ENCODE measurements at places on chromosomes 5 and 9. TPM values are rescaled to one million over a fixed set of nuclear protein-coding genes. Genes with fewer than 3 reads are reported as not detected.

The ESM1 gene
- 6.6 TPM for polyA plus RNA-seq

The BTNL9 gene
- 11.0 TPM for polyA plus RNA-seq

The BTNL3 gene
- polyA plus RNA-seq, result 0.31 TPM

The TNFSF15 gene
- polyA plus RNA-seq, result 9.9 TPM

The ST6GALNAC6 gene
- 44.1 TPM for polyA plus RNA-seq

The TMEM232 gene
- polyA plus RNA-seq, result 8.4 TPM

The ANKRD33B gene
- polyA plus RNA-seq, result 0.62 TPM

The TMEM38B gene
- 15.7 TPM for polyA plus RNA-seq

The ICE1 gene
- polyA plus RNA-seq, result 31.0 TPM

The CSF1R gene
- 22.7 TPM for polyA plus RNA-seq

The DOLPP1 gene
- polyA plus RNA-seq, result 16.5 TPM

The PCDHA4 gene
- polyA plus RNA-seq, result 0.49 TPM

The SH3GL2 gene
- polyA plus RNA-seq, result 4.9 TPM

The PAEP gene
- polyA plus RNA-seq, result not detected

All from left lung (tissue), 14 donors.